NCI-H526 (cell line): ENCODE measurements at places on chromosomes 2 and 18.

DNA sequence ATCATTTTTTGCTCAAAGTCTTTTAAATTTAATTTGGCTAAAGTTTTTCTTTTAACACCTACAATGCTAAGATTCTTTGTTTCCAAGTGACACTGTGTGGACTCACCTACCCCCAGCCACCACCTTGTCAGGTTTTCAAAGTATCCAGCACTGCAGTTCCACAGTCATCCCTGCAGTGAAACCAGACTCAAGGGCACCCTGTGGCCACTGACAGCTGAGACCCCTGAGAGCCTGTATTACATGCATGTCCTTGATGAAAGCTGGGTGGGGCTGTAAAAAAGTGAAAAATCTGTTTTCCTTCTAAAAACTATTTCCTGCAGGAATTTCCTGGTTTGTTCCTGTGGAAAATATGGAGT is 19.9 kb downstream of the TPRKB start:
- DNase-seq, result no peak

DNA sequence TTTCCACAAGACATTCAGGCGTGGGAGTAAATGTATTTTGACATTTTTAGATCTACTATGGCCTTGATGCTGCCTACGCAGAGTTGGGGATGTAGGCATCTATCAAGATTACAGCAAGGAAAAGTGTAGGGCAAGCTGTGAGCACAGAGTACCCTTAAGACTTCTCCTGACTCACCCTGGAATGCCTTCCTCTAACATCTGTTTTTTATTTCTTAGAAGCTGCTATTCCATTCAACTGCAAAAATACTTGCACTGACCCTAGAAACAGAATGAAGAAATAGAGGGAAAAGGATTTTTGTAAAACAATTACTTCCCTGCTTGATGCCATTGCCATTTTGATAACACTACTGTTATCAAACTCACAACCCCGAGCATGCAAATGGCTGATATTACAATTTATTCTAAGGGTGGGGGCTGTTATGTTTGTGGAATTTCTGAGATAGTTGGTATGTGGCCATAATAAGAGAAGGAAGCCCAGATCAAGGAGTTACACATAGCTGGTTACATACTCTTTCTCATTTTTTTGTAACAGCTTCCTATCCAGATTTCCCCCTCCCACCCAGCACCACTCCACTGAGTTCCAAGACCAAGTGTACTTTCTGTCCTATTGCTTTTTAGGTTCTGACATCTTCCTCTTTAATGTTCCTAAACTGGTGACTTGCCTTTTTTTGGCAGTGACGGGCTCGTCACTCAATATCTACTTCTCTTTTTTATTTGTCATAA is 6.0 kb upstream of the ROCK1 start:
- DNase-seq, result no peak

- DNase-seq, result no peak
Measured at GRCh38 chr18:13452388-13452811, 233.8 kb downstream of the LDLRAD4 start.

GRCh38 chr18:36757081-36757480 is 71.7 kb downstream of the TPGS2 start:
- DNase-seq, result peak; percentile 76

- no peak for DNase-seq
Measured at GRCh38 chr2:78465707-78466106, 559.8 kb upstream of the REG3G start.

DNA sequence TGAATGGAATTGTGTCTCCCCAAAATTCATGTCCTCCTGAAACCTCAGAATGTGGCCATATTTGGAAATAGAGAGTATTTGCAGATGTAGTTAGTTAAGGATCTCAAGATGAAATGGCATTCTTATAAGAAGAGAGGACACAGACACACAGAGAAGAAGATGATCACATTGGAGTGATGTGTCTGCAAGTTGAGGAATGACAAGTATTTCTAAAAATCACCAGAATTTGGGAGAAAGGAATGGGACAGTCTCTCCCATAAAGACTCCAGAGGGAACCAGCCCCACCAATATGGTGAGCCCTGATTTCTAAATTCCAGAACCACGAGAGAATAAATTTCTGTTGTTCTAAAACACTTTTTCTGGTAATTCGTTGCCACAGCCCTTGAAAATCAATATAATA is 166.3 kb downstream of the C1D start:
- DNase-seq, result no peak

DNA sequence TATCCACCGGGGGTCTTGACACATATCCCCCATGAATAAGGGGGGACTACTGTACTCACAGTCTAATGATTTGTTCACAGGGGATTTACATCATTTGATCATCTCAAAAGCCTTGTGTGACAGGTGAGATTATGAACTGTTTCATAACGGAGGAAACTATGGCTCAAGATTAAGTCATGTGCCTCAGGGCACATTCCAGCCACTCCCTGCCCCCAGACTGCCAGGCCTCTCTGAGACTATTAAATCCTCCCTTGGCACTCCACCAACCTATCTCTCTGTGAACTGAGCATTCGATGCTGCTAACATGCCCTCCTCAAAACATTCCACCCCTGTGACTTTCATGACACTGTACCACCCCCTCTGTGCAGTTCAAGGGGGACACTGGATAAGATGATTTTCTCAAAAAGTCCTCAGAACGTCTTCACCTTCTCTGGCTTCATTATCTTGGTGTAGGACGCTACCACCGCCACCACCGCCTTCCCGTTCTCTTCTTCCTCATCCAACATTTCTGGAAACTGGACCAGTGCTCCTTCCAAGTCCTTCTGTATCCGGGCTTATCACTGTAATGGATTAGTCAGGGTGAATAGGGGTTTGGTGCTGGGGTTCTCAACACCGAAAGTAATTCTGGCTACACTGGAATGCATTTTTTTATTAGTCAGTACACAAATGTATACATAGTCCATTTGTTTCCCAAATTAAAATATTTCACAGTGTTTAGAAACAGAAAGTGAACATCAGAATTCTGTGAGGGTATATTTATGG is 169.6 kb downstream of the KCNS3 start:
- no peak for DNase-seq

- peak; percentile 88 for DNase-seq
Measured at GRCh38 chr2:69741229-69741574, 732 bp upstream of the ANXA4 start.

- no peak for DNase-seq
Measured at GRCh38 chr2:126887506-126887905, 11.2 kb upstream of the TEX51 start.

DNA sequence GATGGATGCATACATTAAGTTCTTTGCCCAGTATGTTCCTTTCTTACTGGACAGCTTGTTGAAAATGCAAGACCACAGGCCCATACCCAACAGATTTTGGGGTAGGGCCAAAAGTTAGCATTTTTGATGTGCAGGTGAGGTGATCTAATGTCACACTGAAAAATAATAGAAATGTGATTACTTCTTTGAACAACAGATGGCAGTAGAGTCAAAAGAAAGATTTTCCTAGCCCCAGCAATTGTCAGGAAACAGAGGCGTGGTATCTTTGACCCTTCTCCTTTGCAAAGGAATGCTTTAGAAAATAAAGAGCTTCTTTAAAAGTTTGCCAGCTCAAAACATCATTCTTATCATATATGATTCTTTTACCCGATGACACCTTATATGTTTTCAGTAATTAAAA is 343.6 kb upstream of the SYT4 start:
- DNase-seq, result peak; percentile 26

- peak; percentile 31 for DNase-seq
Measured at GRCh38 chr18:49811151-49811938, 2.0 kb downstream of the ACAA2 start.
